ENCODE measurements at places on chromosomes 5 and 9.

GRCh38 chr5:2383698-2384065 lies 367.8 kb downstream of the IRX2 start:
- DNase-seq, result no peak

DNA sequence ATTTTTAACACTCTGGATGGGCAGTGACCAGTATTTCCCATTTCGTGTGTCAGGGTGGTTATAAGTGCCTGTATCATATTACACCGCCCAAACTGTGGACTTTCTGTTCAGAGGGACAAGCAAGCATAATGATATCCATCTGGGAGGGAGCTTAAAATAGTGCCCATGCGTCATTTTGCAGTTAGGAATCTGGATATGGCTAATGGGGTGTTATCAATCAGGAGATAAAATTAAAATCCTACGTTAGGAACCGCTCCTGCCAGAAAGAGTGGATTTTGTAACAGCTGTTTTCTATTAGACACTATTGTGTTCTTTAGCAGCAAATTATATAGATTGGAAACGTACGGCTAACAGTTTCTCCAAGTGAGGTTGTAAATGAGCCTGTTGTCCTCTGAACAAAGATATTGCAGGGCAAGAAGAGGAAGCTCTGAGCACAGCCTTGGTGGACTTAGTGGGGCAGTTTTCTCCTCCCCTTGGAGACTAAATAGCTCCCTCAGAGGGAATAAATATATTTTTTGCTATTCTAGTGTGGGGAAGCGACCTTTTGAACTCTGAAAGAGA lies 160.4 kb downstream of the SPATA31D1 start:
- peak; percentile 82 for DNase-seq

DNA sequence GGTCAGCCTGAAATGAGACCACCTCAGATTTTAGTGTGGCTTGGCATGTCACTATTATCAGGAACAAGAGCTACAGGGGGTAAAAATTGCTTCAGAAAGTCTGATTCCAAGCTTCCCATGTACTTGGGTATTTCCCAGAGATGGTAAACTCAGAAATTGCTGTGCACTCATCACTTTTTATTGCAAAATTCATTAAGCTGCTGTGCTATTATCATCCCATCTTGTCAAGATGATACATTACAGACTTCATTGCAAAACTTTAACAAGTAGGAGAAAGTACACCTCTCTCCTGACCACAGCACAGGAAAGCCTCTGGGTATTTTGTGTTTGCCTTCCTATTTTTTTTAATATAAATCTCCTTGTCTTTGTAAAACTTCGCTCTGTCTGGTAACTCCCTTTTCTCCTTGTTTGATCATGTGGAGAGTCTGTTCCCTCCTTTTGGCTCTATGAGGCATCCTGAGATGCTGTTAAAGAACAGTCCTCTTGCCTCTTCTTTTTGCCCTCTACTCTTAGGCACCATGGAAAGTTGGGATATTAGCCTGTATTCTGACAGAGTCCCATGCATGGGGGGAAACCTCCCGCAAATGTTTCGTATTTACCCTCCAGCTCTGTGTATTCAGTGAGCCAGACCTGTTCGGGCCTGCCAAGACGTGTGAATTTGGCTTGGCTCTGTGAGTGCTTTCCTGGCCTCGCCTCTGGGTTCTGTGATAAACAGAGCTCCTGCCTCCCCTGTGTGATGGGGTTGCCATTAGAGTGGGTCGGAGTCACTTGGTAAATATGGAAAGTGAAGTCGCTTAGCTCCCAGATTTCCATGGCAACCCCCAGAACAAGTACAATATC lies 260.7 kb downstream of the NR3C1 start:
- no peak for DNase-seq

DNA sequence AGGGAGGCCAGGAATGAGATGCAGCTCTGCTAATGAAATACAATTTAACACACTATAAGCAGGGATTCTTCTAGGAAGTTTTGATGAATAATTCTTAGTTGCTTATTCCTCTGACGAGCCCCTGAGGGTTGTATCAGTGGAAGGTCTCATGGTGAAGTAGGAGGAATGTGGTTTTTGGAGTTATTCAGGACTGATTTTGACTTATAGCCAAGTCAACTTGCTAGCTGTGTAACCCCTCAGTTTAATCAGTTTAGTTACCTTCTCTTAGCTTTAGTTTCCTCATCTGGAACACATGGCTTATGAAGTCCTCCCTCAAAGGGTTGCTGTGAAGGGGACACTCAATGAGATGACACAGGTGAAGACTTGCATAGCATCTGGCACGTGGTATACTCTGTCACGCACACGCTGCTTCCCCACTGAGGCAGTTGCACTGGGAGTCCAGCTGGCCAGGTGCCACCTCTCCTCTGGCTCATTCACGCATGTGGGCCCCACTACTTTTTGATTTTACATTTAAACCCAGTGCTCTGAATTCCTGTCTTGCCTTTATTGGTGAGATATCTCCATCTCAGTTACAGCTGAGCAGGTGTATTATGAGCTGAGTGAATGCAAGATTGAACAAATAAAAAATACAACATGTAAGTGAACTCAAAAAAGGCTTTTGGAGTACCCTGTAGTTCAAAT lies 415.0 kb downstream of the ARHGEF28 start:
- DNase-seq, result no peak

DNA sequence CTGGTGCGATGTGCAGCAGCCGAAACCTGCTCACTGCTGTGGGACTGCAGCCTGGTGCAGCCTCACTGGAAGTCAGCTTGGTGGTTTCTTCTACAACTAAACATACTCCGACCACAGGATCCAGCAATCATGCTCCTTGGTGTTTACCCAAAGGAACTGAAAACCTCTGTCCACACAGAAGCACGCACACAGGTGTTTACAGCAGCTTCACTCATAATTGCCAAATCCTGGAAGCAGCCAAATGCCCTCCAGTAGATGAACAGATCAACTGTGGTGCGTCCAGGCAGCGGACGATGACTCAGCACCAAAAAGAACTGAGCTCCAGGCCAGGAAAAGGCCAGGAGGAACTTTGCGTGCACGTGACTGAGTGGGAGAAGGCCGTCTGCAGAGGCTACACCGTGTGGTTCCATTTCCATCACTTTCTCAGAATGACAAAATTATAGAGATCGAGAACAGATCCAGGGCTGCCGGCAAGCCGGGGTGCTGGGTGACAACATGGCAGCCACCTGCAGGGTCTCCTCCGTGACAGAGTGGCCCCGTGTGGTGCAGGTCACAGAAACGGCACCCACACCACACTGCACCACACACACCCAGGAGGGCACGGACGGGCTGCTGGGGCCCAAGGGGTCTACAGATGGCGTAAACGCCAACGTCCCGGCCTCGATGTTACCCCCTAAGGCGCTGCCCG lies 23.1 kb upstream of the NSMF start:
- DNase-seq, result peak; percentile 47

DNA sequence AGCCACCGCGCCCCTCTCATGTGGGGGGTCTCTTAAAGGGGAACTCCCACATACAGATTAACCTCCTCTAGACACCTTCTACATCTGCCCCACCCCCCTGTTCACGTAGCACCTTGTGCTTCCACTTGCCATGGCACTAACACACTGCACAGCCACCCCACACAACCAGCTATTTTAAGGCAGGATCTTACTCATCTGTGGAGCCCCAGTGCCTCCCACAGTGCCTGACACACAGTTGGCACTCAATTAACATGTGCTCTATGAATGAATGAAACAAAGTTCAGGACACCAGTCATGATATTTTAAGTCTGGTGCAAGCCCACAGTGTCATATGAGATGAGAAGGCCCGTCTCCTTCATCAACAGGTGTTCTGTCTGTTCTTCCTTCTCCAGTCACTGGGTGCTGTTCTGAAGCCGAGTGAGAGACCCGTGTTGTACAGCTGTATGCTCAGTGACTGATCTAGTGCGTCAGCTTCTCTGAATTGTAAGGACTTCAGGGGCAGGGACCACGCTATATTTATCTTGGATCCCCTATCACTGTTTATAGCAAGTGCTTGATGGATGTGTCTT lies 149.1 kb downstream of the TLE1 start:
- DNase-seq, result no peak

- DNase-seq, result no peak
These were observed 89.9 kb downstream of the MAMDC2 start for GRCh38 chr9:70133253-70134208.

DNA sequence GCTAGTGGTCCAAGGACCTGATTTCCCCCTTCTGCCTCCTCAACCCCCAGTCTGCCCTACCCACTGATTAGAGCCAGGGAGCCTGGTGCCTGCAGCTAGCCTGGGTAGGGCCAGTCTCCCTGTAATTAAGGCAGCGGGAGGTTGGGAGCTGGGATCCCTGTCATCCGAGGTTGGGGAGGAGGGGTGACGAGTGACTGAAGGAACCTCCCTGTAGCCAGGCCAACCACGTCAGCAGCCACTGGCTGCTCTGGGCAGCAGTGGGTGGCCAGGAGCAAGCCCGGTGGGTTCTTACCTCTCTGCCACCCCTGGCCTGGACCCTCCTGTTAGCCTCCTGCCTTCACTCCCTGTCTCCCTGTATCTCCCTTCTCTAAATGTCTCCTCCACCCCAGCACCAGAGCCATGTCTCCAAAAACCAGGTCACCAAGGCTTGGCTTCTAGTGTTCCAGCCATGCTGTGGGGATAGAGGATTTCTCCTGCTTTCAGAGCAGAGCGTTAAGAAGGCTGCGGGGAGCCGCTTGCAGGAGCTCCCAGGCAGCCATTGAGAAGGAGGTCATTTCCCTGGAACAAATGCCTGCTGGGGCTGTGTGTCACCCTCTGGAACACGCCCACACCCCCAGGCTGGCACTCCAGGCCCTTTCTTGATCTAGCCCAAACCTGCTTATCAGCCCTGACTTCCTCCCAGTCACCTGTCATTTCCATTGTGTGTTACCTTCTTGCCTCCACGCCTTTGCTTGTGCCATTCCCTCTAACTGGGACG lies 65.0 kb upstream of the GGTA1 start:
- DNase-seq, result no peak

GRCh38 chr9:136791516-136792276 lies 552 bp downstream of the TMEM141 start:
- no peak for DNase-seq

DNA sequence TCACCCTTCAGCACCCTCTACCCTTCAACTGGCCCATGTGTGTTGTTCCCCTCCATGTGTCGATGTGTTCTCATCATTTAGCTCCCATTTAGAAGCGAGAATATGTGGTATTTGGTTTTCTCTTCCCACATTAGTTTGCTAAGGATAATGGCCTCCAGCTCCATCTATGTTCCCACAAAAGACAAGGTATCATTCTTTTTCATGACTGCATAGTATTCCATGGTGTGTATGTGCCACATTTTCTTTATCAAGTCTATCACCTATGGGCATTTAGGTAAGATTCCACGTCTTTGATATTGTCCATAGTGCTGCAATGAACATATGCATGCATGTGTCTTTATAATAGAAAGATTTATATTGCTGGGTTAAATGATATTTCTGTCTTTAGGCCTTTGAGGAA lies 325.1 kb upstream of the ADAMTS16 start:
- no peak for DNase-seq

DNA sequence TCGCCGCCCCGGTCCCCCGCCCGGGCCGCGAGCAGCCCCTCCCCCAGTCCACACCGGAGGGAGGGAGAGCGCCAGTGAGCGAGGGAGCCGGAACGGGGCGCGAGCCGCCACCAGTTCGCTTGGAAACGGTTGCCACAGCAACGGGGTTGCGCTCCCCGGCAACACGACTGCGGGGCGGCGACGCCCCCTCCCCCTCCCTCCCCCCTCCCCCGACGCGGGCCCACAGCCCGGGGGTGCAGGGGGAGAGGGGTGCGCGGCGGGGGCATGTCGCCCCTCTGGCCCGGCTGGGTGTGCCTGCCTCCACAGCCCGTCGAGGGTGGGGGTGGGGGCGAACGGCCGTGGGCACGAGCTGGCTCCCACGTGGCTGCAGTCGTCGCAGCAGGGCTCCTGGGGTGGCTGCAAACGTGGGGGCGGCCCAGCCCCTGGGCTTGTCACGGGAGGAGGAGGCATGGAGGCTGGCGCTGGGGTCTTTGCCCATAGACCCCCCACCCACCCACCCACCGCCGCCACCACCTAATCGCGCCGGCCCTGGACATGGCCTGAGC lies 524 bp downstream of the PRR7 start:
- no peak for DNase-seq

GRCh38 chr5:23742701-23743100 lies 235.3 kb downstream of the PRDM9 start:
- no peak for DNase-seq

DNA sequence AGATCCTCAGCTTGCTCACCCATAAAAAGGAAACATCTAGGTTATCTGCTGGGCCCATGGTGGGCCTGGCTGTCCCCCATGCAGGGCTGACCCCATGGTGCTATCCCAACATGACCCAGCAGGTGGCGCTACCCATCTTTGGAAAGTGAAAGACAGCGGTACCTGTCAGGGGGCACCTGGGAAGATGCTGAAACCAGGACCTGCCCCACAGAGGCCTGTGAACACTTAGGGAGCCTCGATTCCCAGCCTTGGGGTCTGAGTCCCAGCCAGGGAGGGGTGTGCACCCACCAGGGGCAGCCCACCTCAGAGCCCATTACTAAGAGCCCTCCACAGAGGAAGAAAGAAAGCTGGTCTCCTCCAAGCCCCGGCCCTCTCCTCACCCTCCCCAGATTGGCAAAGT lies 46.6 kb upstream of the IPPK start:
- no peak for DNase-seq
